ENCODE measurements at places on chromosomes 1 and 21.

DNA sequence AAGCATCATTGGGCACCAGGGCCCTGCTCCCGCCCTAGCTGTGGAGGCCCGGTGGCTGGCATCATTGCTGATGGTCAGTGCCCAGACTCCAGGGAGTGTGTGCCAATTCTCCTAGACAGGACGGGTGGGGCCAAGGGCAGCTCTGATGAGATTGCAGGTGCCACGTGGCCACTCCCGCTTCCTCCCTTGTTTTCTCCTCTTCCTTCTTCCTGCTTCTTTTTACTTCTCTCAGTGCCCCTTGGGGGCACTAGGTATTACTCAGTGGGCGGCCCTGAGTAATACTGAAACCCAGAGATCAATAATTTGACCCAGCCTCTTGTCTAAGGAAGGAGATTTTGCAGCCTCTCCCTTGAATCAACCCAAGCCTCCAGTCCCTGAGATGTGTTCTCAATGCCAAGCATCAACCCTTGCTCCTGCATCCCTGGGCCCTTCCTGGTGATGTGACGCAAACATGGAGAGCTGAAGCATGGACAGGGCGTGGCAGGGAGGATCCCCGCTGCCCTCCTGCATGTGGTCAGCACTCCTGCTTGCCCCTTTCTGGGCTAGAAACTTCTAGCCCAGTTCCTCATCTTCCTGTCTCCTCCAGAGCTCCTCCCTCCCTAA is 32.4 kb downstream of the CDK18 start:
- no peak for DNase-seq

GRCh38 chr1:238558156-238558555 is 667.4 kb upstream of the ZP4 start:
- no peak for DNase-seq

- DNase-seq = no peak
Measured at GRCh38 chr1:105558023-105558422, 1498.5 kb upstream of the PRMT6 start.

- DNase-seq = no peak
Measured at GRCh38 chr1:194225821-194226220, 1039.4 kb upstream of the B3GALT2 start.

GRCh38 chr1:61839679-61840078 is 97.4 kb downstream of the PATJ start:
- no peak for DNase-seq

DNA sequence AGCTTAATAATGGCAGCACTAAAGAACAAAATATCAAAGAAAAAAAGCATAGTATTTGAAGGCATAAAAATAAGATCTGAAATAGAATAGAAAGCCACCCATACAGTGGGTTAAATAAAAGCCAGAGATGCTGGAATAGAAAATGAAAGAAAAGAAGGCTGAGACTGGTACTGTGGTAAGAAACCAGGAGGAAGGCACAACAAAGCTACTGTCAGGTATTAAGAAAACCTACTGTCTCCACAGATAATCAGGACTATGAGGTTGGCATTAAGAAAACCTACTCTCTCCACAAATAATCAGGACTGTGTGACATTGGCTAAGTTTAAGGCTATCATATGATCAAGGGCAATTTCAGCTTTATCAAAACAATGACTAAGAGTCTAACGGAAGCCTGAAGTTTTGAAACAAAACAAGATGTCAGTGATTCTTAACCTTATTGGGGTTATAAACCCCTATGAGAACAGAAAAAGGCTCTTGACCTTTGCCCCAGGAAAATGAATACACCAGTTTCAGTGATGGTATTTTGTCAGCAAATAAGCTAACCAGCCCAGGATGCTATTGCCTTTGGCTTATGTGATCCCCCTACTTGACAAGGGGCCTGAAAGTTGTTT is 24.4 kb downstream of the MCOLN2 start:
- no peak for DNase-seq

DNA sequence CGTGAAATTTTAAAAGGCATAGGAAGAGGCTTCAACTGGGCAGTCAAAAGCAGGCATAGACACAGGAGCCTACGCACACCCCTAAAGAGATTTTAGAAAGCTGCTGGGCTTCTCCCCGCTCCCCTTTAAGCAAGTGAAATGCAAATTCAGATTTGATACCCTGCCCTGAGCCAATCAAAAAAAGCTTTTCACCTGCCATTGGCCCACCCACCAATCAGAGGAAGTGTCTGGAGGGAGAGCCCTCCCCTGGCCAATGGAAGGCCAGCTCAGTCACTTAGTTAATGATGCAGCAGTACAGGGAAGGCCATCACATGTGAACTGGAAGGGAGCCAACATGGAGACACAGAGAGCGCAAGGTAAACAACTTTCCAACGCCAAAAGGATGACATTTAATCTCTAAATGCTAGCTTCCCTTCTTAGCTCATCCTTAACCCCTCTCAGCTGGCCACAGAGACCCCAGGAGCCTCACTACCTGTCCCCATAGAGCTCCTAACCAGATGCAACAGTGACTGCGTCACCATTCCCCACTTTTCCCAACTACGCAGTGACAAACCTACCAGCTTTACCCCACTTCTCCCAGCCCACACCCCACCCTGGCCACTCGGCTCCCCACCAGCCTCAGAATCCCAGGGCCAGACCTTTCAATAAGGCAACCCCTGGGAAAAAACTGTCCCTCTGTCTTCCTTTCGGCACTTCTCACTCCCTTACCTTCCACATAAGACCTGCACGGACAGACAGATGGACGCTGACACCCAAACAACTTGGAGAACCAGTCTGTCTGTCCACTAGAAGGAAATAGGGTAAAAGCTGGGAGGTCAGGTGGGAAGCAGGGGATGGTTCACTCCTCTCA is 71.0 kb downstream of the CD46 start:
- DNase-seq = no peak

- DNase-seq = no peak
Measured at GRCh38 chr1:118716775-118717174, 271.4 kb downstream of the TBX15 start.

DNA sequence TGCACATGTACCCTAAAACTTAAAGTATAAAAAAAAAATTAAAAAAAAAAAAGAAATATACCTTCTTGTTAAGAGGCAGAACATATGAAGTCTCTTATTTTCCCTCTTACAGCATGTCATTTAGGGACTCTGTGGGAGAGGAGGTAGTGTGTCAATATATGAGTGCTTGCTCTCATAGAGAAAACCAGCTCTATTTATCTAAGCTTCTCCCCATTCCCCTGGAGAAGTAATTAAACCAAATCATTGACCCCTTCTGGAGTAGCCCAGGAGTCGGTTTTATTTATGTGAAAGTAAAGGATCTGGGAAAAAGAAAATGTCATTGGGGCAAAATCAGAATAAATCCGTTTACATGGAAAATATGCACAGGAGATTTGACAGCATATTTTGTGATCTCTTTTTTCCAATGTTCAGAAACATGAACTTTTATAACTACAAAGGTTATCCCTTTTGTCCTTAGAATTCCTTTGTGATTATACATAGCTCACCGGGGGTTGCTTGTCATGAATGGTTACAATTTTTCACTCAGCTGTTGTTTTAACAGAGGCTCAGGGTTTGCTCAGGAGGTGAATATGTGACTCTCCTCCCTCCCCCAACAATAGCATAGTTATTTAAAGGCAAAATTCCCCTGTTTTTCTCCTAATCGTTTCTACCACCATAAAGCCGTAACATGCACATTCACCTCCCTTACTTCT is 114.5 kb upstream of the C1orf21 start:
- DNase-seq = no peak

DNA sequence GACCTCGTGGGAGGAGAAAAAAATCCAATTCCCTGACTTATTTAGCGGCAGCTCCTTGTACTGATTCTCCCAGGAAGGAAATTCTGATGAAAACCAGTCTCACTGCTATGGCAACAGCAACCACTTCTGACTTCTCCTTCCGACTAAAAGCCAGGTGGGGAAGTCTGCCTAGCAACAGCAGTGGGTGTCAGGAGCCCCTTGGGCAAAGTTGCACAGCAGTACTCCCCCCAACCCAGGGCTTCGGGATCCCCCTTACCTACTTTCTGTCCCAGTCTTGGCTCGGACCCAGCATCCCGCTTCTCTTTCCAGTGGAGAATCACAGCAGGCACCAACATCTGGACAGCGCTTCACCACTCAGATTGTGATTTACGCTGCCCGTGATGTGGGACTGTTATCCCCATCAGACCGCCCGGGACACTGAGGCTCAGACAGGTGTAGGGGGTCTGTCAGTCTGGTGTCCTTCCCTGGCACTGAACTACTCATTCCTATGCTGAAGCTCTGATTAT is 24.6 kb downstream of the NKAIN1 start:
- DNase-seq = no peak

DNA sequence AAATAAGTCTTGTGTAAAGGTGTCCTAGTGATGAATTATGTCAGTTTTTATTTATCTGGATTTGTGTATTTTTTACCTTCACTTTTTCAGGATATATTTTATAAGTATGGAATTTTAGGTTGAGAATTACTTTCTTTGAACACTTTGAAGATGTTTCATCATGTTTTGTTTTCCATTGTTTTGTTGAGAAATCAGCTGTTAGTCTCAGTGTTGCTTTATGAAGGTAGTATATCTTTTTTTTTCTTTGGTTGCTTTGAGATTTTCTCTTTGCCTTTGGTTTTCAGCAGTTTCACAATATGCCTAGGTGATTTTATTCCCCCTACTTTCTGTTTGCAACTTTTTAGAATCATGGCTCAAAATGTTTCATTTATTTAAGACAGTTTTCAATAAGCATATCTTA is 48.8 kb upstream of the PRKACB start:
- no peak for DNase-seq

- DNase-seq = no peak
Measured at GRCh38 chr1:202616355-202616915, 93.8 kb downstream of the SYT2 start.

- DNase-seq = no peak
Measured at GRCh38 chr1:116067566-116067890, 43.7 kb upstream of the MAB21L3 start.

Measured in NCI-H446 (cell line).